ENCODE measurements at places on chromosomes 6 and 20.

GRCh38 chr20:46740214-46740609 is 30.8 kb downstream of the SLC2A10 start:
- no peaks in the 10 kb centered on the region for H3K36me3 ChIP-seq
- H3K4me1 ChIP-seq, result no peaks in the 10 kb centered on the region
- DNase-seq, result no peak

DNA sequence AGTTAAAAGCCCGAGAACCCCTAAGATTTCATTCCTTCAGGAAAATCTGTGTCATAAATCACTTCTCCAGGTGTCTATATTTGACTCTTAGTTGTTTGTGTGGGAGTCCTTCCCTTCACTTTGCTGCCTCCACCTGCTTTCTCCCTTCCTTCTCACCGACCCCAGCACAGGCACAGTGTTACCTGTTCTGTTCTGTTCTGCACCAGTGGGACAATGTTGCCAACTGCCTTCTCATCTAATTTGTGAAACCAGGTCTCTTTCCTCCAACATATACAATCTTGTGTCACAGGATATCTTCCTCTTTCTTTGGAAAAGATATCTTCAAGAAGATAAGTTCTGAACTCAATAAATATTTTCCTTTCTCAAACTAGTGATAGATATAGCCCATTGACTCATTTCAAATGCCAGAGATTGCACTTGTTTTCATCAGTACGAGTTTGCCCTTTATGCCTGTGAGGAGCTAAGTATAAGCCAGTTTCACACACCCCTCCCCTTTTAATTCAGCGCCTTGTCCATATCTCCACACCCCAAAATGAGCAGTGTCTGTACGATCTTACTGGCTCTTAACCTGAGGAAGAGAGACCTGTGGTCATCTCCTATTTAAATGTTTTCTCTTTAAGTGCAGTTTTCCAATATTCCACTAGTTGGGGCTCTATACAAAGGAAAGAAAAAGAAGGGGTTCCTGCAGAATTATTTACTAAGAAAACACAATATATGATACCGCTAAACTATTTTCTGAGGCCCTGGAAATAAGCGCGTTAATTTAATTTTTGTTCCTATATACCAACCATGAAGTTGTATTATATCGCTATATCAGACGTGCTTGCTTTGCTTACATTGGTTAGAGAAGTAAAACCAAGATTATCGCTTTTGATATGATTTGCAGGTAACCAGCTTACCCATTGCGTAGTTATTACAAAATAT is 81.6 kb upstream of the PREP start:
- H3K27ac ChIP-seq, result peak overlapping the region; percentile 74
- DNase-seq, result no peak
- peaks cover 22% of the 10 kb centered on the region for H3K4me1 ChIP-seq

GRCh38 chr6:147589739-147590250 is 81.3 kb downstream of the SAMD5 start:
- H3K27ac ChIP-seq, result no peak overlapping the region
- DNase-seq, result no peak
- H3K27me3 ChIP-seq, result peaks cover 7% of the 10 kb centered on the region
- H3K36me3 ChIP-seq, result no peaks in the 10 kb centered on the region
- H3K4me1 ChIP-seq, result no peaks in the 10 kb centered on the region
- no peak overlapping the region for H3K4me3 ChIP-seq

GRCh38 chr20:11229772-11230171 is 556.0 kb upstream of the JAG1 start:
- H3K27ac ChIP-seq, result no peak overlapping the region
- H3K27me3 ChIP-seq, result no peaks in the 10 kb centered on the region
- H3K36me3 ChIP-seq, result no peaks in the 10 kb centered on the region
- no peak overlapping the region for H3K4me3 ChIP-seq

DNA sequence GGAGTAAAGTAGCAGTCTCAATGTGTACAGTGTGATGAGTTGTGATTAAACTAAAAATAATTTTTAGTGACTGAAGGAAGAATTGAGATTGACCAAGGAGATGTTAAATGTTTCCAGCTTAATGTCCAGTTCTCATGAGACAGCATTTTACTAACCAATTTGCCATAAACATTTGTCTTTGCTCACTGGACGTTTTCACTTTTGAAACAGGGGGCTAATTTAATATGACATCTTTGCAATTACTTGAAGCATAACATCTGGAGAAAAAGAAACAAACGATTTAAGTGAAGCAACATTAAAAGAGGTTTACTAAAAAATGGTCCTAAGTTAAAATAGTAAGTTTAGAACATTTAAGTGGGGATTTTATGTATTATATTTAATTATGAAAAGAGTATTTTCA is 443.8 kb downstream of the BCKDHB start:
- DNase-seq, result no peak
- H3K36me3 ChIP-seq, result no peaks in the 10 kb centered on the region
- H3K27me3 ChIP-seq, result peaks cover 3% of the 10 kb centered on the region
- no peaks in the 10 kb centered on the region for H3K4me1 ChIP-seq
- H3K4me3 ChIP-seq, result no peak overlapping the region

DNA sequence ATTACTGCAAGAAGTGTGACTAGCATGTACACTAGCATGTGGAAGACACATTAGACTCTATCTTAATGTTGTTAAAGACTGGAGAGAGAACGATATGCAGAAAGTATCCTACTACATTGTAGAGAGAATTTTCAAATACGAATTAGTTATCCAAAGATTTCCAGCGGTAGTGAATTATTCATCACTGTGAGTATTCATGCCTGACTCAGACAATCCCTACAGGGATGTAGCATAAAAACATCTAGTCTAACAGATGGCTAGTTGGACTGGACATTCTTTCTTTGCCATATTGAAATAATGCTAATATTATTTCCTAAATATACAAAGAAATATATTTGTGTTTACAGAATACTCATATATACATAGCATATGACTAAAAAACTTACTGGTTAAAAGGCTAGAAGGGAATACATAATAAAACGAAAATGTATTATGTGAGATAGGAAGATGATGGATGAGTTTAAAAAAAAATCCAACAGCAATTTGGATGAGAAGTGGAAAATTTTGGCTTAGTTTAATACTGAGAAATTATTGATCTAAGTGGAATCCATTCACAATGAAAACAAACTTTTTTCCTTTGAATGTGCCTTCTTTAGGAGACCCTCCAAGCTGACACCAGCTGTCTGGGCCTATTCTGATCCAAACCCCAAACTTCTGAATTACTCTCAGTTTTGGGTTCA is 580.7 kb downstream of the RFPL4B start:
- H3K4me1 ChIP-seq, result no peaks in the 10 kb centered on the region
- no peaks in the 10 kb centered on the region for H3K27me3 ChIP-seq
- H3K27ac ChIP-seq, result no peak overlapping the region

GRCh38 chr6:137811916-137812553 is 55.0 kb upstream of the TNFAIP3 start:
- peak overlapping the region; percentile 71 for H3K4me3 ChIP-seq
- H3K27me3 ChIP-seq, result no peaks in the 10 kb centered on the region
- DNase-seq, result no peak
- no peaks in the 10 kb centered on the region for H3K36me3 ChIP-seq
- H3K27ac ChIP-seq, result peak overlapping the region; percentile 89

- H3K27me3 ChIP-seq, result no peaks in the 10 kb centered on the region
- no peaks in the 10 kb centered on the region for H3K36me3 ChIP-seq
- no peak overlapping the region for H3K4me3 ChIP-seq
- H3K27ac ChIP-seq, result no peak overlapping the region
Observed at GRCh38 chr20:7196481-7196880, 429.0 kb downstream of the BMP2 start.

DNA sequence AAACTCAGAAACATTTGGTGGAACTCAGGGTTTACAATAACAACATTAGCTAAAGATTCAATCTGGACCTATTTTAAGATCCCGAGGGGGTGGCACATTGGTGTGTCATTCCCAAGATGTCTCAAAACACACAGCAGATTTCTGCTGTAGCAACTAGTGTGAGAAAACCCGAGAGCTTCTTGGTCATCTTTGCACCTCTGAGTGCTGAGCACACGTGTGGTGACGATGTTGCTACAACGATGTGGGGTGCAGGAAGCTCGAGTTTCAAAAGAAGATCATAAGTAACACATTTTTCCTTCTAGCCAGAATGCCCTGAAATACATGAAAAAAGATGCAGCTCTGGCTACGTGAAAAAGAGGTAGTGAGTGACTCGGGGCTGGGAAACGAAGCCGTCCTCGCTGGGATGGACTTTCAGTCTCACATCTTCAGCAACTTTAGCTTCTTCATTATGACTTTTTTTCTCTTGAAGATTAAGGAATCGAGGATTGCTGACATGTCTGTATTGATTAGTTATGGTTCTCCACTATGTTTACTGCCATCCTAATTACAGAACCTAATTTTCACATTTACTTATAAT is 1.5 kb downstream of the RAMACL start:
- H3K27ac ChIP-seq, result no peak overlapping the region
- H3K4me3 ChIP-seq, result no peak overlapping the region
- peaks cover 31% of the 10 kb centered on the region for H3K4me1 ChIP-seq
- no peak for DNase-seq

DNA sequence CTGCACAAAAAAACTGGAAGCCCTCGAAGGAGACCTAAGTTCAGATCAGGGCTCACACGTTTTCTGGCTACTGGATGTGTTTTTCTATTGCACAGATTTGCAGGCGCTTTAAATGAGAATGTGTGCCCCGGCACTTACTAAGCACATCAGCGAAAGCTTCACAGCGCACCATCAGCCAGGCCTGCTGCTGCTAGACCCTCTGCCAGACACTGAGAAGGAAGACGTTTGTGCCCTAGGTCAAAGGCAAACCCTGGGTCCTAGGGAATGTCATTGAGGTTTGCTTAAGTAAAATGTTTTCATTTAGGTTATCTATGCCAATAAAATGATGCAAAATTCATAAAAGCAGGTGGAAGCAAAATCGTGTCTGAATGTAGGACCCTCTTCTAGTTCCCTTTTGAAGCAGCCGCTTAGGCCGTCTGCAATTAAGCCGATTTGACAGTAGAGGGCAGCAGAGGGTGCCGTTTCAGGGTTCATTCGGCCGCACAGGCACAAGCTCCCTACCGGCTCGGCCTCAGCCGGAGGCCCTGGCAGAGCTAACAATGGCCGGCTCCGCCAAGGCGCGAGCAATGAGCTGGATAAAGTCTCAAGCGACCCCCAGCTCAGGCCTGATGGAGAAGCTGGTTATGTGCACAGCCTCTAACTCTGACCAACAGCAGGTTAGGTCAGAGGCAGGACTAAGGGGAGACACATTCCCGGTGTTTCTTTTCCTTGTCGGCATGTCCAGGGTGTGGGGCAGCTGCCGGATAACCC is 107.2 kb upstream of the FOXA2 start:
- H3K4me3 ChIP-seq, result no peak overlapping the region
- no peaks in the 10 kb centered on the region for H3K36me3 ChIP-seq
- H3K27me3 ChIP-seq, result peaks cover 17% of the 10 kb centered on the region
- peaks cover 4% of the 10 kb centered on the region for H3K4me1 ChIP-seq

- peaks cover 79% of the 10 kb centered on the region for H3K4me1 ChIP-seq
- H3K36me3 ChIP-seq, result no peaks in the 10 kb centered on the region
- H3K27me3 ChIP-seq, result no peaks in the 10 kb centered on the region
- H3K27ac ChIP-seq, result peak overlapping the region; percentile 93
Observed at GRCh38 chr6:118706702-118707101, 55.3 kb upstream of the CEP85L start.

- H3K27ac ChIP-seq, result no peak overlapping the region
- DNase-seq, result no peak
- peaks cover 4% of the 10 kb centered on the region for H3K27me3 ChIP-seq
- H3K36me3 ChIP-seq, result no peaks in the 10 kb centered on the region
Observed at GRCh38 chr20:48153523-48153922, 368.2 kb upstream of the SULF2 start.

GRCh38 chr20:39855056-39855455 is 834.0 kb downstream of the MAFB start:
- no peak overlapping the region for H3K27ac ChIP-seq
- H3K4me3 ChIP-seq, result no peak overlapping the region
- H3K4me1 ChIP-seq, result no peaks in the 10 kb centered on the region
- H3K27me3 ChIP-seq, result peaks cover 3% of the 10 kb centered on the region
- H3K36me3 ChIP-seq, result no peaks in the 10 kb centered on the region

- H3K4me3 ChIP-seq, result no peak overlapping the region
- no peaks in the 10 kb centered on the region for H3K36me3 ChIP-seq
- H3K27me3 ChIP-seq, result peaks cover 3% of the 10 kb centered on the region
- DNase-seq, result peak; percentile 9
- H3K27ac ChIP-seq, result no peak overlapping the region
Observed at GRCh38 chr6:137430954-137431353, 63.2 kb downstream of the OLIG3 start.

GRCh38 chr6:106927531-106928398 is 46.8 kb downstream of the CD24 start:
- no peak overlapping the region for H3K4me3 ChIP-seq
- DNase-seq, result peak; percentile 2
- H3K4me1 ChIP-seq, result no peaks in the 10 kb centered on the region
- no peak overlapping the region for H3K27ac ChIP-seq

DNA sequence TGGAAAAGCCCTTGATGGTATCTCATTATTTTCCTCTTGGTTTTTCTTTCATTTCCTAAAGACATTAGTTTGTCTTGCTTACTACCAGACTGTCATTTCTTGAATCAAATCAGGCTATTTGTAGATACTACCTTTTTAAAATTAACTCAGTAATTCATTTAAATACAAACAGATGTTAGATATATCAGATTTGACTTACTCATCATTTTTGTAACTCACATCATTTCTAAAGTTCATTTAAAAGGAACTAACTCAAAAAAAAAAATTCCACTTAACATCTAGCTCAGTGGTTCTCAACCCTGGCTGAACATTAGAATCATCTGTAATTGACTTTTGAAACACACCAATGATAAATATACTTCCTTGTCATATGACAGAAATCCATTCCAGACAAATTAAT is 48.2 kb upstream of the TINAG start:
- H3K36me3 ChIP-seq, result no peaks in the 10 kb centered on the region
- no peak for DNase-seq
- H3K27me3 ChIP-seq, result no peaks in the 10 kb centered on the region
- H3K4me3 ChIP-seq, result no peak overlapping the region
- H3K4me1 ChIP-seq, result no peaks in the 10 kb centered on the region

- no peak overlapping the region for H3K4me3 ChIP-seq
- no peak overlapping the region for H3K27ac ChIP-seq
- no peak for DNase-seq
- H3K36me3 ChIP-seq, result no peaks in the 10 kb centered on the region
- peaks cover 4% of the 10 kb centered on the region for H3K27me3 ChIP-seq
Observed at GRCh38 chr20:4027590-4028265, 12.4 kb upstream of the RNF24 start.

DNA sequence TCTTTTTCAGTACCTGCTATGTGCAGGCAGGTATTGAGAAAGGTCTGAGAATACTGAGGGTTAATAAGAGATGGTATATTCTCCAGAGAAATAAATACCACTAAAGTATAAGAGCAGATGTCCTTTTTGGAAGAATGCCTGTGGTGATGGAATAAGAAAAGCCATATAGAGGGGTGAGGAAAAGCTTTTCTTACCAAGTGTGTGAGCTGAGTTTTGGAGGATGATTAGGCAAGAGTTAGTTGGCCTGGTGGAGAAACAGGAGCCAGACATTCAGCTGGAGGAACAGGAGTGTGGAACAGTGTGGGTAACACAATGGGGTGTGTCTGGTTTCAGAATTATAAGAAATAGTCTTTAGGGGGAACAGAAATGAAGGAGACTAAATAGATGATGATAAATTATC is 19.9 kb downstream of the ZNF451 start:
- H3K36me3 ChIP-seq, result peaks cover 17% of the 10 kb centered on the region
- DNase-seq, result no peak
- peaks cover 48% of the 10 kb centered on the region for H3K4me1 ChIP-seq
- no peak overlapping the region for H3K27ac ChIP-seq

Measured in naive thymus-derived CD8-positive, alpha-beta T cell (primary cell).